ENCODE measurements at places on chromosomes 3 and 15. TPM values are rescaled to one million over a fixed set of nuclear protein-coding genes. Genes with fewer than 3 reads are reported as not detected.

Gene ZNF385D
- 2.4 TPM for polyA plus RNA-seq

DNA sequence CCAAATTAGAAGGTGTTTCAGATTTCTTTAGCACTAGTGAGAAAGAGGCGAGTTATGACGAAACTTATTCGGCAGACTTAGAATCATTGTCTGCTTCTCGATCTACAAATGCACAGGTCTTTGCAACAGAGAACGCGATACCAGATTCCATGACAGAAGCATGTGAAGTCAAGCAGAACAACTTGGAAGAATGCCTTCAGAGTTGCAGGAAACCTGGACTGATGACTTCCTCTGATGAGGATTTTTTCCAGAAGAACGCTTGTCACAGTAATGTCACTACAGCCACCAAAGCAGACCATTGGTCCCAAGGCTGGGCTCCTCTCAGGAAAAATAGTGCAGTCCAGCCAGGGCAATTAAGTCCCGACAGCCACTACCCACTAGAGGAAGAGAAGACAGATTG is 50.6 kb downstream of the CDAN1 start:
- DNase-seq: no peak

DNA sequence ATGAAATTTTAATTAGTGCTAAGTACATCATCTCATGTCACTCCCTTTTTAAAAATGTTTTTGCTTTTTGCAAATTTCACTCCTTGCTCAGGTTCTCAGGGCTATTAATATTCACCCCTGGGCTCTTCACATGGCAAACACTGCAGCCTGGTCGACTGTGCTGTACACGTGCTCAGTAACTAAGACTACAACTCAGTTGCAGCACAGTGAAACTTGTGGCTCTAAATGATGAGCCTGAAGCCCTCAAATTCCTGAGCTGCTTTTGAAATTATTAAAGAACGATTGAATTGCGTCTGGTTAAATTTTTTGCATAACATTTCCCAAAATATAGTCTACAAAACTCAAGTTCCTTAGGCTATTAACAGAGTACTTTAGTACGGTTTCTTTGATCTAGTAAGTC is 159.3 kb upstream of the C2CD4B start:
- DNase-seq: no peak

DNA sequence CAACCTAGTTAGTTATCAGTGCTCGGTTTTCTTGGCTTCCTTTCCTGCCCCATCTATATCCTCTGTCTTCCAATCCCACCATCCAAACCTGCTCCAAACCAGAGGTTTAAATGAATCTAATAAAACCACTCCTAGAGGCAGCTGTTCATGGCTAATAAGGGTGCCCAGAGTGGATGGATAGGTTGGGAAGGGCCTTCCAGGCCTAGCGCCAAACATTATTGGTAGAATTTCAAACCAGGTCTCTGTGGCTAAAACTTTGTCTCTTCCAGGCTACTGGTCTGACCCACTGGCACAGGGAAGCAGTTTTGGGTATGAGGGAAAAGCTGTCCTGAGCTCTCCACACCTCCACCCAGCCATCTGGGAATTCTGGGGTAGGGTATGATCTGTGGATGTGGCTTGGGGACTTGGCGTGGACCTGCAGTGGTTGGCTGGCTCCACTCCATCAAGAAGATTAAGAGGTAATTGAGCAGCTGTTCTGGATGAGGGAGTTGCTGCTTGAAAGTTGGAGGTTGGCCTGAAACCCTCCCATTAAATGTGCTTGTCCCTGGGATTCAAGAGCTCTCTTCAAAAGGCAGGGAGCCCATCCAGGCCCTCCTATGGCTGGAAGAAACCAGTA is 29.3 kb upstream of the INSYN1 start:
- DNase-seq: no peak

Data from urinary bladder (tissue), 4 donors.